ENCODE measurements at places on chromosomes 3 and 15.

DNA sequence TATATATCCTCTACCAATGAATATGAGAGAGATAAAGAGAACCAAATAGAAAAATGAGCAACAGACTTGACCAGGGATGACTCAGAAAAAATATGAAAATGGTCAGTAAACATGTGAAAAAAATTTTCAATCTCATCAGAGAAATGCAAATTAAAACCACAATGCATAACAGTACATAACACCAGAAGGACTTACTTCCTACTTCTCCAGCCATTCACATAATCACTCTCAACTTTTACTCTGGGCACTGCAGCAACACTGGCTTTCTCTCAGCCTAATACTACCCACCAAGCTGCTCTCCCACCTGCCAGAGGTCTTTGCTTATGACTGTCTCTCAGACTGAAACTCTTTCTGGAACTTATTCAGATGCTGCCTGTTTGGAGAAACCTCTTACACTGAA, 49.4 kb downstream of the DPH6 start:
- no peak for DNase-seq

GRCh38 chr3:22245811-22246583, 495.0 kb upstream of the ZNF385D start:
- no peak for DNase-seq

DNA sequence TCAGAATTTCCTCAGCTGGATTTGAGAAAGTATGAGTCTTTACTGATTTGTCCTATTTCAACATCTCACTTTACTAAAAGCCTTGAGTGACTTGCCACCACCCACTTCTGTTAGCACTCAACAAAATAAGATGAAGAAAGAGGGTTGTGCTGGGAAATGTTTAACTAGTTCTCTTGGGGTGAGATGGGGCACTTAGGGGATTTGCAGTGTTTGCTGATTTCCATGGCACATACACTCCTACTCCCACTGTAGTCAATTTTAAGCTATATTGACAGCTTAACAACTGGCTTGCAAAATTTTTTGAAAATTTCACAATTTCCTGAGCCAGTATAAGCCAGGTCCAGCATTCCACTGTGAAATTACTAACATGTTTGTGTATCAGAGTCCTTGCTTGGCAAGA, 463.1 kb upstream of the ARHGEF26 start:
- no peak for DNase-seq

- no peak for DNase-seq
Observed at GRCh38 chr3:160738048-160738447, 18.0 kb upstream of the PPM1L start.

GRCh38 chr3:186742618-186743380, 25.6 kb downstream of the KNG1 start:
- no peak for DNase-seq

DNA sequence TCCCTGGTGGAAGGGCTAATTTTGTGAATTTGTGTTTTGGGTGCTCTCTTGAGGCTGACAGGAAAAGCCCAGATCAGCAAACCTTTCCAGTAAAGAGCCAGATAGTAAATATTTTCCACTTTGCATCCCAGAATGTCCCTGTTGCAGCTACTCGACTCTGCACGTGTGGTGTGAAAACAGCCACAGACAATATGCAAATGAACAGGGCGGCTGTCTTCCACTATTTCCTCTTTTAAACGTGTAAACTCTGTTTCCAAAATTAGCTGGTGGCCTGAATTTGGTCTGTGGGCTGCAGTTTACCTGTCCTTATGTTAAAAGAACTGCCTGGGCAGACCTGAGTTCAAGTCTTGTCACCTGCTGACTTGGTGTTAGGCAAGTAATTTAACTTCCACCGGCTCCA, 202.7 kb downstream of the EDEM1 start:
- DNase-seq, result no peak

GRCh38 chr3:191499307-191500080, 38.5 kb downstream of the PYDC2 start:
- DNase-seq, result no peak

DNA sequence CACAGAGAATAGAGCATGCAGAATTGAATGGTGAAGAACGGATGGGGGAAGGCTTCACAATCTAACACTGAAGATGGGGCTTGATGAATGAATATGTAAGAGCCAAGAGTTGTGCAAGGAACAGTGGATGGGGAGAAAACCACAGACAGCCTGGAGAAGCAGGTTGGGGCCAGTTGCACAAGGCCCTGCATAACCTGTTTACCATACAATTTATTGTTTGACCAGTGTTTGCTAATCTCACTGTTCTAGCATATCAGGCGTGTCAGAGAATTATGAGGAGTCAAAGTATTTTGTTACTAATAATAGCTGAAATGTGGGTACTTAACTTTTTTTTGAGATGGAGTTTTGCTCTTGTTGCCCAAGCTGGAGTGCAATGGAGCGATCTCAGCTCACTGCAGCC, 36.4 kb downstream of the LINS1 start:
- DNase-seq, result no peak
